ENCODE measurements at places on chromosomes 4 and X. TPM values are rescaled to one million over a fixed set of nuclear protein-coding genes. Genes with fewer than 3 reads are reported as not detected.

DNA sequence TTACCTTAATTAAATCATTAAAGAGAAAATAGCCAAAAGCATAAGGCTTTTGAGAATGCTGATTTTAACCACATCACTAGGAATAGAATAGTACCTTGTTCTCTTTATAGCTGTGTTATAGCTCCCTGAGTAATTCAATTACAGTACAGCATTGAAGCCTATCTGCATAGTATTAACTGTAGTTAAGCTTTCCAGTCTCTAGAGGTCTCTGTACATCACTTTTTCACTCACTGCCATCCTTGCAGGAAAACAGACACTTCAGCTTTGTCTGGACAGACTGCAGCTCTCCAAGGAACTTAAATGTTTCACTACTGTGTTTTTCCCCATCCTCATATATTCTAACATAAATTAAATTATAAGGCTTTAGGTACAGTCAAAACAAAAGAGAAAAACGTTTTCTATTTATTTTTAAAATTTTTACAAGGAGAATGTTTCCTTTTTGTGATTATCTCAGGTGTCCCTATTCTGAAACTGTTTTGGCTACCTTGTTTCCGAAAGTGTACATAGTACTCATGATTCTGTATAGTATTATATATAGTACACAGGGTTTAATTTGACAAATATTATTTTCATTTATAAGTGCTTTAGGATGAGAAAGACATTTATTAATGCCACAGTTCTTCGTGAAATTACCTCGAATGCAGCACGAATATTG, 407.9 kb downstream of the PCDH18 start:
- no peak for DNase-seq

DNA sequence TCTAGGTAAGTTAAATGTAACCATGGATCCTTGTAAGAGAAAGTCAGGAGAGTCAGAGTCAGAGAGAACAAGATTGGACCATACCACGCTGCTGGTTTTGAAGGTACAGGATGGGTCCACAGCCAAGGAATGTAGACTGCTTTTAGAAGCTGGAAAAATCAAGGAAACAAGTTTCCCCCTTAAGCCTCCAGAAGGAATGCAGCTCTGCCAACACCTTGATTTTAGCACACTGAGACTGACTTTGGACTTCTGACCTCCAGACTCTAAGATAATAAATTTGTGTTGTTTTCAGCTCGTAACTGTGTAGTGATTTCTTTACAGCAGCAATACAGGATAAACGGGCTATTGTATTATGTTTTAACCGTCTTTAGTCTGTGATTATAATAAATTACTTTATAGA, 108.0 kb upstream of the USP38 start:
- no peak for DNase-seq

Gene TCEAL6
- not detected for total RNA-seq

Gene CT45A3
- not detected for total RNA-seq
